ENCODE measurements at places on chromosomes 1 and 21.

- DNase-seq = no peak
- no peaks in the 10 kb centered on the region for H3K36me3 ChIP-seq
- peaks cover 13% of the 10 kb centered on the region for H3K4me1 ChIP-seq
- H3K4me3 ChIP-seq = no peak overlapping the region
- H3K27me3 ChIP-seq = no peaks in the 10 kb centered on the region
- no peak overlapping the region for H3K27ac ChIP-seq
Measured at GRCh38 chr1:6911974-6912373, 126.7 kb downstream of the CAMTA1 start.

DNA sequence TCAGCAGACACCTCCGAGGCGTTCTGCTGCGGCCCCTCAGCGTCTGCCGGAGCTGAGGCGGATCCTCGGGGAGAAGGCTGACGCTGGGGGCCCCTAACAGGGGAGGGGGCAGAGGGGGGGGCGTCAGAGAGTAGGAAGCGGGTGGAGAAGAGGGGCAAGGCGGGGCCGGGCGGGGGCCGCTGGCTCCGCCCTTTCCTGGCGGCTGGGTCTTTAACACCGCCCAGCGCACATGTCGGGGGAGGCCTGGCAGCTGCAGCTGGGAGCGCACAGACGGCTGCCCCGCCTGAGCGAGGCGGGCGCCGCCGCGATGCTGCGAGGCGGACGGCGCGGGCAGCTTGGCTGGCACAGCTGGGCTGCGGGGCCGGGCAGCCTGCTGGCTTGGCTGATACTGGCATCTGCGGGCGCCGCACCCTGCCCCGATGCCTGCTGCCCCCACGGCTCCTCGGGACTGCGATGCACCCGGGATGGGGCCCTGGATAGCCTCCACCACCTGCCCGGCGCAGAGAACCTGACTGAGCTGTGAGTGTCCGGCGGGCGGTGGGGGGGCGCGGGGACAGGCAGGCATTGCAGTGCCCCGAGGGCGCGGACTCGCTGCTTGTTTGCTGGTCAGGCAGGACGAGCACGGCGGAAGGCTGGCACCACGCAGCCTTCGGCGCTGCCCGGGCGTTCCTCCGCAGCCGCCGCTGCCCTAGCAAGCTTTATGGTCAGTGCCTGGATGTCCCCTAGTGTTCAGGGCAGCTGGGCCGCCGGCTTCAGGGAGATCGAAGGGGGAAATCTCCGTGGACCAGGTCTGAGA is at the start of gene NTRK1:
TSS of gene NTRK1 (plus strand) at position 238 of the 796 bp plus-strand sequence. CDS start at position 308, 70 bp downstream.
- H3K4me1 ChIP-seq = peaks cover 33% of the 10 kb centered on the region
- H3K27ac ChIP-seq = no peak within 1 kb of the TSS
- H3K27me3 ChIP-seq = peaks cover 8% of the 10 kb centered on the region
- H3K4me3 ChIP-seq = no peak within 1 kb of the TSS
- no peaks in the 10 kb centered on the region for H3K36me3 ChIP-seq
- peak; percentile 52 for DNase-seq

DNA sequence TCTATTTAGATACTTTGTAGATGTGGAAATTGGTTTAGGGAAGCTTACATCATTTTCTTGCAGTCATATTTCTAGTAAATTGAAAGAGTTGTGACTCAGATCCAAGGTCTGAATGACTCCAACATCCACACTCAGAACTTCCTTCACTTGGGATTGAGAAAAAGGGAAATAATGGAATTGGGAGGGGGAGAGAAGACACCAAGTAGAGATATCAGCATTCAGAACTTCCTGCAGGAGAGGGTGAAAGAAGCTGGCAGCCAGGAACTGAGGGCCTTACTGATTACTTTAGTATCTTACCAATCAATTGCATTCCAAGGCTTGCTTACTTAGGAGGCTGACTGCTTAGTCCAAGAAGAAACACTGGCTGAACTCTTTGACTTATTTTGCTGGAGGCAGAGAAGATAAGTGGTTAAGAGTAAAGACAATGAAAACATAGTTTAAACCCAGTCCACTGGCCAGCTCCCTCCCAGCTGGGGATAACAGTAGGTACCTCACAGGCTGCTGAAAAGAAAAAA is 21.7 kb downstream of the APP start:
- H3K27me3 ChIP-seq = no peaks in the 10 kb centered on the region
- DNase-seq = no peak
- H3K36me3 ChIP-seq = no peaks in the 10 kb centered on the region

GRCh38 chr21:38306433-38307141 is 49.8 kb downstream of the KCNJ15 start:
- DNase-seq = no peak
- H3K4me3 ChIP-seq = no peak overlapping the region
- no peaks in the 10 kb centered on the region for H3K27me3 ChIP-seq
- H3K27ac ChIP-seq = no peak overlapping the region
- peaks cover 10% of the 10 kb centered on the region for H3K4me1 ChIP-seq

DNA sequence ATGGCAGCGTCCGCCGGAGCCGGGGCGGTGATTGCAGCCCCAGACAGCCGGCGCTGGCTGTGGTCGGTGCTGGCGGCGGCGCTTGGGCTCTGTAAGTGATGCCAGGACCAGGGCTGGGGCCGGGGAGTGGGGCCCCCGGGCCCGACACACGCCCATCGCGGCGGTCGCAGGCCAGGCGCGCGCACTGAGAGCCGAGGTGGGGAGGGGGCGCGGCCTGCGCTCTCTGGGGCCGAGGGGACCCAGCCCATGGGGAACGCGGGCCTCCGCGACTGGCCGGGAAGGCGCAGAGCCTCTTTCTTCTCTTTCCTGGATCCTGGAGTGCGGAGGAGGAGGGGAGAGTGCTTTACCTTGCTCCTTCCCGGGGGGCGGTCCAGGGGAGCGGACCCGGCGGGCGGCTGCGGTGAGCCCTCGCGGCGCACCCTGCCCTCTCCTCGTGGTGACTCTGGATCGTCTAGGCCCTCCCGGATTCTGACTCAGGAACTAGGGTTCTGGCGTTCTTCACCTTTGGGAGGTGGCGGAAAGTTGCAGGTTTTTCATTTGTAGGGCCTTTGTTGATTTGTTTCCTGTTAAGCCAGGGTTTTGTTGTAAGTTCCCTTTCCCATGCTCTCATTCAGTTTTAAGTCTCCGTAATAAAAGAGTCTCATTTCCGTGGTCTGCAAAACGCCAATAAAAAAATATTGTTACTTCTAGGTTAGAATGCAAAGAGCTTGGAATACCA is 529 bp downstream of the MPZL1 start:
- peaks cover 25% of the 10 kb centered on the region for H3K4me1 ChIP-seq
- H3K36me3 ChIP-seq = no peaks in the 10 kb centered on the region
- H3K27ac ChIP-seq = peak overlapping the region; percentile 84
- H3K27me3 ChIP-seq = no peaks in the 10 kb centered on the region
- H3K4me3 ChIP-seq = peak overlapping the region; percentile 96
- peak; percentile 40 for DNase-seq

- no peak for DNase-seq
- no peaks in the 10 kb centered on the region for H3K36me3 ChIP-seq
- H3K27me3 ChIP-seq = no peaks in the 10 kb centered on the region
Measured at GRCh38 chr1:205009670-205010069, 33.3 kb upstream of the CNTN2 start.

- H3K4me1 ChIP-seq = peaks cover 35% of the 10 kb centered on the region
- no peaks in the 10 kb centered on the region for H3K27me3 ChIP-seq
- peak overlapping the region; percentile 74 for H3K27ac ChIP-seq
- H3K4me3 ChIP-seq = peak overlapping the region; percentile 63
- no peak for DNase-seq
- no peaks in the 10 kb centered on the region for H3K36me3 ChIP-seq
Measured at GRCh38 chr1:218346391-218347204, 1.5 kb downstream of the TGFB2 start.

DNA sequence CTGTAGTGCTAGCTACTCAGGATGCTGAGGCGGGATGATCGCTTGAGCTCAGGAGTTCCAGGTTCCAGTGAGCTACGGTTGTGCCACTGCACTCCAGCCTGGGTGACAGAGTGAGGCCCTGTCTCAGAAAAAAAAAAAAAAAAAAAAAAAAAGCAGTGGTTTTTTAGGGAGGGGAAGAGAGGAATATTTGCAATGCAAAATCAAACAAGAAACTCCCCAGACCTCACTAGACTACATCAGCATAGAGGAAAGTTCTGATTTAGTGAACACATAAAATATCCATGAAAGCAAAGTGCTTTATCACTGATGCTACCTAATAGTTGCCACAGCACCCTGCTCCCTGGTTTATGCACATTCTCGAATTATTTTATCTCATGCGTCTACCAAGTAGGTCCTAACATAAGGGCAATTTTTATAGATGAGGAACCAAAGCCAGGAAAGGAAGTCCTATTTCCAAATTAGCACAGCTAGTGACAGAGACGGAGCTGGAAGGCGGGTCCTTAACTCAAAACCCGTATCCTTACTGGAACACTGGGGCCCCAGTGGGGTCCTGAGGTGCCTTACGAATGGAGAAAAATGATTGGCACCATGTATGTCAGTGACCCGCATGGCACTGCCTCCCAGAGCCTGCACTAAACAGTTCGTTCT is 50.7 kb upstream of the GPR157 start:
- DNase-seq = no peak
- H3K27me3 ChIP-seq = no peaks in the 10 kb centered on the region
- H3K27ac ChIP-seq = no peak overlapping the region
- peaks cover 34% of the 10 kb centered on the region for H3K4me1 ChIP-seq

DNA sequence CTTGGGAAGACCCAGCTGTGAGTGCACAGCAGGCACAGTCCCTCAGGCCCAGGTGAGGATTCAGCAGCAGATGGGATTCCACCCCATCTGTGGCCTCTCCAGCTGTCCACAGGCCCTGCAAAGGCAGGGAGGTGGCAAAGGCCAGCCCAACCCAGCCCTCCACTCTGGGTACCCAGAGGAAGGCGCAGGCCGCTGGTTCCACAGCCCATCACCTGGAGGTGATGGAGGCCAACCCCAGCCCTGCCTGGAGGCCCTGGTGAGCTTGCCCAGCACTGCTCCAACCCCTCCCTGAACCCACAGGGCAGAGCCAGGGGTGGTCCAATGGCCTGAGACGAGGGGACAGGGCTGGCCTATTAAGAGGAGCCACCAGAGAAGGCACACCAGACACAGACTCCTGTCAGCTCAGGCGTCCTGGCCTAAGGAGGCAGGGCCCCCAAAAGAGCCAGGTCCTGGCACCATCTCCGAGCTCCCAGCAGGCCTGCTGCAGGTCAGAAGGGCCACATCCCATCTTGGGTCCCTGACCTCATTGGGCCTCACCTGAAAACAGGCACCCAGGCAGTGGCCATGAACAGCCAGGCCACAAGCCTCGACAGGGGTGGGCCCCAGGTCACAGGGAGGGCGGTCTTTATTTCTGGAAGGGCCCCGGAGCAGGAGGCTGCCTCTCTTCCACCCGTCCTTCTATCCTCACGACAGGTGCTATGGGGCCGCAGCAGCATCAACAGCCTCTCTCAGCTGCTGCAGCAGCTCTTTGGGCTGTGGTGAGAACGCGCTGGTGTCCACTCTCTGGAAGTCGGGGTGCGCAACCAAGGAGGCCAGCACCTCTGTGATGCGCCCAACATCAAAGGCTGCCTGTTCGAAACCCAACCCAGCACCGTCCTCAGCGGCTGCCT is 3.2 kb downstream of the JMJD4 start:
- H3K36me3 ChIP-seq = no peaks in the 10 kb centered on the region
- H3K4me1 ChIP-seq = peaks cover 69% of the 10 kb centered on the region
- no peak for DNase-seq
- no peak overlapping the region for H3K27ac ChIP-seq
- no peak overlapping the region for H3K4me3 ChIP-seq

- no peaks in the 10 kb centered on the region for H3K4me1 ChIP-seq
- no peak overlapping the region for H3K27ac ChIP-seq
- H3K36me3 ChIP-seq = no peaks in the 10 kb centered on the region
- H3K27me3 ChIP-seq = peaks cover 3% of the 10 kb centered on the region
- no peak overlapping the region for H3K4me3 ChIP-seq
Measured at GRCh38 chr1:17851056-17851455, 95.9 kb downstream of the ACTL8 start.

Measured in body of pancreas (tissue), 4 donors.